ENCODE measurements at places on chromosomes 13 and 19. TPM values are rescaled to one million over a fixed set of nuclear protein-coding genes. Genes with fewer than 3 reads are reported as not detected.

Gene GGN
- not detected for total RNA-seq

Gene CABP5
- total RNA-seq = not detected

Gene DIAPH3
- total RNA-seq = 0.47 TPM

Gene TBXA2R
- 0.84 TPM for total RNA-seq

Gene ATP1A3
- not detected for total RNA-seq

Gene ZNF525
- total RNA-seq = 6.3 TPM

Gene SULT2A1
- total RNA-seq = not detected

Gene GDF15
- 1.9 TPM for total RNA-seq

Gene PRR22
- 0.75 TPM for total RNA-seq

DNA sequence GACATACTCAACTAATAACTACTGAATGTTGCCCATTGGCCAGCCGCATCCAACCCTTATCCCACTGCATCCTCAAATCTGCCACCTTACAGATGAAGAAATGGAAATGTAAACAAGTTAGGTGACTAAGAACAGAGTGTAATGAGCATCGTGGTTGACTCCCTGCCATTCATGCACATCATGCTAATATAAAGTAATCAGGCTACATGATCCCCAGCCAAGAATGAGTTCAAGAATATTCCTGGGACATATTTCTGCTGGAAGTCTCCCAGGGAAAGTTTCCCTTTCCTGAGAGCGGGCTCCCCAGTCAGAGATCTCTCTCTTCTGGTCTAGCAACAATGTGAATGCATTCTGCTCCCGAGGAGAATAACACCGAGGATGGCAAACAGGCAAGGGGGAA, 55.9 kb upstream of the SERP2 start:
- no peak for DNase-seq

DNA sequence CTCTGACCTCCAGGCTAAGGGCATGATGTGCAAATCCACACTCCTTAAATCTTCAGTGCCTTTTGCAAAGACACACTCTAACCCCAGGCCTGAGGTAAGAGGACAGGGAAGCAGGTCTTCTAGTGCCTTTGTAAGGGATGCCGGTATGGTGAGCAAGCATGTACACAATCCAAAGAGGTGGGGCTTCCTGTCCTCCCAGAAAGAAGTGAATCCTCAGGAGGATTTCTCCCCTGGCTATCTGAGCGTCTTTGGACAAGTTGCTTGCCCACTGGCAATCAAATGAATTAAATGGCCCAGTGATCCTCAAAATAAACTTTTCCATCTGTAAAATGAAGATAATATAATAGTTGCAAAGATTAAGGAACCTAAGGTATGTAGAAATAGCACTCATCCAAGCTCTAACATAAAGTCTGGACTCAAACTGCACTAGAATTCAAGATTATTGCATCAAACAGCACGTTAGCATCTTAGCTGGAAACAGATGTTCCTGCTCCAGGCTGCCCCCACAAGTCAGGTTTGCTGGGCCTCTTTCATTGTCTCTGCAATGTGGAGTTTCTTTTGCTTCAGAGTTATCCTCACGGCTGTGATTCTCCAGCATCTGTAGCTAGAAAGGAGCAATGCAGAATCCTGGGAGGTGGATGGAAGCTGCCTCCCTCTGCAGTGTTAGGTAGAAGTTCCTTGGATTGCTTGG, 249.6 kb downstream of the TSHZ3 start:
- no peak for DNase-seq

DNA sequence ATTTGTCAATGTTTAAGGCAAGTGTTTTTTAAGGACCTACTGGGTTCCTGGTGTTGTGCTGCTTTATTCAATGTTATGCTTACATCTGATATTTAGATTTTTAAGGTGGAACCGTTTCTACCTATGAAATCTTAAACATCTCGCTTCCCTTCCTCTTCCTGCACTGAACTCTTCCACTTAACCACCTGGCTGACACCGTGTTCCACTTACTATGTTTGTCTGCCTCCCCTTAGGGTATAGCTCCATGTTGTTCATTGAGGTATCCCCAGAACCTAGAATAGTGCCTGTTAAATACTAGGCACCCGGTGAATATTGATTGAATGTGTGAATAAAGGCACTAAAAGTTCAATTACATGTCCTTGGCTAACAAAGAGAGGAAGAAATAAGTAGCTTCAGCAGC, 104.9 kb downstream of the RNF17 start:
- DNase-seq = no peak

GRCh38 chr13:109836629-109837607, 50.5 kb upstream of the IRS2 start:
- no peak for DNase-seq

- DNase-seq = no peak
These were observed 461 bp upstream of the WASF3 start for GRCh38 chr13:26557051-26557392.

DNA sequence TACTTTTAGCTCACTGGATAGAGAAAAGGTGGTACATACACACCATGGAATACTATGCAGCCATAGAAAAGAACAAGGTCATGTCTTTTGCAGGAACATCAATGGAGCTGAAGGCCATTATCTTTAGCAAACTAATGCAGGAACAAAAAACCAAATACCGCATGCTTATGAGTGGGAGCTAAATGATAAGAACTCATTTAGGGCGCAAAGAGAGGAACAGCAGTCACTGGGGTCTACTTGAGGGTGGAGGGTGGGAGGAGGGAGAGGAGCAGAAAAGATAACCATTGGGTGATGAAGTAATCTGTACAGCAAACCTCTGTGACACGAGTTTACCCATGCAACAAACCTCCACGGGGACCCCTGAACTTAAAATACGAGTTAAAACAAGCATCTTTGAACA, 135.1 kb downstream of the IRS2 start:
- DNase-seq = no peak

- DNase-seq = no peak
These were observed 35.6 kb upstream of the ZNF599 start for GRCh38 chr19:34808566-34808965.

DNA sequence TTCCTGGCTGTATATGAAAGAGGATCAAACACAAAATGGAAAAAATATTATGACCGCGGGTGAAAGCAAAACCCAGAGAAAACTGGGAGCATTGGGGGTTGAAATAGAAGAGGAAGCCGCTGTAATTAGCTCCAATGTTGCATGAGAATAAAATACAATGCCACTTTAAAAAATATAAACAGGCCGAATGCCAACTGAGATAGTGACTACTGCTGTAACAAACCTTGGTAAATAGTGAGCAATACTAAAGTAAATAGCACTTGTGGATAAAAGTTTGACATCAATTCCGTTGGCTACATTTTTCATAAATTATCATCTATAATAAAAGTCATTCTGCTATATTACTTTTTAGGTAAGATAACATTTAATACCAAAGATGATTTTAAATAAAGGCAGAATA, 395.8 kb upstream of the MIR17HG start:
- no peak for DNase-seq

GRCh38 chr19:27894906-27895754, 1317.8 kb downstream of the UQCRFS1 start:
- DNase-seq = no peak

GRCh38 chr13:19103140-19103539, 78.5 kb downstream of the TUBA3C start:
- DNase-seq = no peak

- DNase-seq = peak; percentile 87
These were observed 14.0 kb upstream of the GJA3 start for GRCh38 chr13:20174656-20175405.

- DNase-seq = no peak
These were observed 83.6 kb upstream of the ARHGEF7 start for GRCh38 chr13:111031531-111031961.

GRCh38 chr19:53172889-53173288, 14.0 kb upstream of the ZNF347 start:
- DNase-seq = no peak

- no peak for DNase-seq
These were observed 531.9 kb downstream of the OLFM4 start for GRCh38 chr13:53560556-53560955.

DNA sequence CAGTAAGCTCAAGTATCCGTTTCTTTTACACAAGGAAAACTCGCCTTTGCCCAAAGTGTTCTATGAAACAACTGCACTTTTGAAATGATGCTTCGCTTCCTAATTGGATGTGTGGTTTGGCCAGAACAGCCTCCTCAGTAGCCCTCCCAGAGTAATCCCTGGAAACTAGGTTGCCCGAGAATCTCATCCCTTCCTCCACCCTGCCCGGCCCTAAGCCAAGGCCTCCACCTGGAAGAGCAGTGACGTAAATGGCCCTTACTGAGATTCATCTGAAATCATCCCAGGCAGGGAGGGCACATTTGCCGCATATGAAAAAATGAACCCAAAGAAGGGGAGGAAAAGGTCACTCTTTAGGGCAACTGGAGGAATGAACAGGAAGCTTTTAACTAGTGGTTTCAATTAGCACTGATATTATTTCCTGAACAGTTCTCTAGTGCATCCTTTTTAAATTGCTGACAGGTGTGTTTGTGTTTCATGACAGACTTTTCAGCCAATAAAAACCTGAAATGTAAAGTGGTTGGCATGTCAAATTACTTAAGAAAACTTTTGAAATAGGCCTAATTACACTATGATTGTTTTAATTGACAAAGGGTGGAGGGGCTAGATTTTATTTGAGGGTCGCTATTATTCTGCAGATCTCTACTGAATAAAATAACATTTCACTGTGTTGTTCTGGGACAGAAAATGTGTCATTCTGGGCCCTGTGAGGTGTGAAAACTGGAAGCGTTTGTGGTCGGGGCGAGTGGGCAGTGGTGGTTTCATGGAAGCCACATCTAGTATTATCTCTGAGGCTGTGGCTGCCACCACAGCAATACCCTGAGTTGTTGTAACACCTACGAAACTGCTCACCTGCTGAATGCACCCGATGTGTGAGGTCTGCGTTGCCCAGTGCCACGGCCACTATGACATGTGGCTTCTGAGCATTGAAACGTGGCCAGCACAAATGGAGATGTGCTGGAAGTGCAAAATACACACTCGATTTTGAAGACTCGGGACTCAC, 112.1 kb downstream of the ZIC5 start:
- DNase-seq = no peak

GRCh38 chr19:24057144-24057543, 29.8 kb upstream of the ZNF254 start:
- no peak for DNase-seq

DNA sequence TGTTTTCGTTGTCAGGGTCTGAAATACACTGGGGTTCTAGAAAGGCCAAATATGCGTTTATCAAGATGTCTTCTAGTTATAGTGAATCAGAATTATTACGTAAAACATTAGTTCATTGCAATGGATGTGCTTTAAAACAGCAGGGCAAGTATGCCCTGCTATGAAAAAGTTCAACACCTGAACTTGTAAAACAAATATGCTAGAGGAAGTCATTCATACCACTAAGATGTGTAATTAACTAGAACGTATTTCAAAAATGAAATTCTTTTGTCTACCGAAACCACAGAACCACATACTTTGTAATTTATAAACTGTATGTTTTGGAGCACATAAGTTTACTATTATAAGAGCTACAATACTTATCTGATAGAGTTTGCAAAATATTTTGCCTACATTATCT, 266.2 kb downstream of the KCTD12 start:
- DNase-seq = no peak

DNA sequence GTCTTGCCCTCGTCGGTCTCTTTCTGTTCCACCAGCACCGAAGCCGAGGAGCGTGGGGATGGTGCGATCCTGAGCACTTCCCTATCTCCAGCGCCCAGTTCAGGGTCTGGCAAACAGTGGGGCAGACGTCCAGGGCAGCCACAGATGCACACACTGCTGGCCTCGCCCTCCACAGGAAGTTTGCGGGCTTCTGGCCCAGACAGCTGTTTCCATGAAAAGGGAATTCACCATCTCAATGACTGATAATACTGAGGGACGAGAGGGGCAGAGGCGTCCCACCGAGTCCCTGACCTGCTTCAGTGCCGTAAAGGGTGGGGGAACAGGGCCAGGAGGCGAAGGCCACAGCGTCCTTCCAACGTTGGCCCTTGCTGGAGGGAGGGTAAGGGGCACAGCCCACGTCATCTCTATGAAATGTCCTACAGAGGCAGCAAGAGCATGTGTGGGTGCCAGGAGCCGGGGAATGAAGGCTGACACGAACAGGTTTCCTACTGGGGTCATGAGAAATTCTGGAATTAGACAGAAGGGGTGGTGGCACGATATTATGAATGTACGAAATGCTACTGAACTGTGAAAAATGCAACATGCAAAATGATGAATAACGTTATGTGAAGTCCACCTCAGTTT, 19.5 kb downstream of the SHC2 start:
- DNase-seq = no peak

GRCh38 chr13:25169951-25170553, 2.0 kb downstream of the AMER2 start:
- DNase-seq = no peak

DNA sequence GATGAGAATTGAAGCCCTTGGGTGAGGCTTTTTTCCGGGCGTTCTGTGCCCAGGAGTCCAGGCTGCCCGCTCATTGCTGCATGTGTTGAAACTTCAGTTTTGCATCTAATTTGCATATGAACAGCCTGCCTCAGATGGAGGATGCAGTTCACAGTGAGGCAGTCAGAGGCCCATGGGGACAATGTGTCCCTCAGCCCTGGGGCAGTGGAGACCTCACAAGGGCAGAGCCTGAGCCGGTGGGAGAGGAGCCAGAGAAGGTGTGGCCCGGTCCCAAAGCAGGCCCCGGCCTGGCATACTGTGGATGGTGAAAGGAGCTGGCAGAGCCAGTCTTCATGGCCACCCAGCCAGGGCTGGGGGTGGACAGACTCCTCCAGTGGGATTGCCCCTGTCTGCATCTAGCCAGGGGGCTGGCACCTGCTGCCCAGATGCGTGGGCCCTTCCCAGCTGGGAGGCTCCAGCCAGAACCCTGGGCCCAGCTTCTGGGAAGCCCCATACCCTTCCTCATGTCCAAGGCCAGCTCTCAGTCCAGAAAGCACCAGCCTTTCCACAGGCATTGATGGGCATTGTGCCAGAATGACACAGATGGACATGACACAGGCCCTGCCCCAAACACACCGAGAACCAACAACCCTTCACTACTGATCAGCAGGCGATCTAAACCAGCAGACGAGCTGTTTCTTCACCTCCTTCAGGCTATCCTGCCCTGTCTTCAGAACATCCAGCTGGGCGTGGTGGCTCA, 32.9 kb upstream of the KCTD15 start:
- no peak for DNase-seq
